H7 (cell line): ENCODE measurements at places on chromosomes 5 and 9. TPM values are rescaled to one million over a fixed set of nuclear protein-coding genes. Genes with fewer than 3 reads are reported as not detected.

Gene SIT1
- total RNA-seq = 0.69 and 2.3 TPM in 2 replicates

GRCh38 chr5:112025757-112026156 lies 268.8 kb upstream of the NREP start:
- no peak for DNase-seq

DNA sequence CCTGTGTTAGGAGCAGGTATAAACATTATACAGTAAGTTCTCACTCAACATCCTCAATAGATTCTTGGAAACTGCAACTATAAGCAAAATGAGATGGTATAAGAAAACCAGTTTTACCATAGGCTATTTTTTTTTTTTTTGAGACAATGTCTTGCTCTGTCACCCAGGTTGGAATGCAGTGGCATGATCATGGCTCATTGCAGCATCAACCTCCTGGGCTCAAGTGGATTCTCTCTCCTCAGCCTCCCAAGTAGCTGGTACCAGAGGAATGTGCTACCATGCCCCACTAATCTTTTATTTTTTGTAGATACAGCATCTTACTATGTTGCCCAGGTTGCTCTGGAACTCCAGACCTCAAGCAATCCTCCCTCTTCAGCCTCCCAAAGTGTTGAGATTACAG lies 50.1 kb upstream of the ADRB2 start:
- DNase-seq = no peak

Gene ADRB2
- 0.17 and 0.18 TPM in 2 replicates for total RNA-seq

- DNase-seq = no peak
Measured at GRCh38 chr9:71719562-71719961, 48.8 kb downstream of the CEMIP2 start.

- DNase-seq = no peak
Measured at GRCh38 chr9:34035656-34036055, 13.0 kb downstream of the UBAP2 start.

Gene TUSC1
- total RNA-seq = not detected in 2 replicates

- DNase-seq = no peak
Measured at GRCh38 chr9:3793971-3794383, 268.2 kb upstream of the RFX3 start.

- no peak for DNase-seq
Measured at GRCh38 chr9:133692364-133692985, 45.7 kb downstream of the SARDH start.

- DNase-seq = no peak
Measured at GRCh38 chr9:9284201-9284600, 1328.6 kb downstream of the PTPRD start.

Gene GLDC
- 66.8 and 76.7 TPM in 2 replicates for total RNA-seq

Gene CMYA5
- 0.80 and 1.00 TPM in 2 replicates for total RNA-seq

Gene GMCL2
- total RNA-seq = not detected in 2 replicates

DNA sequence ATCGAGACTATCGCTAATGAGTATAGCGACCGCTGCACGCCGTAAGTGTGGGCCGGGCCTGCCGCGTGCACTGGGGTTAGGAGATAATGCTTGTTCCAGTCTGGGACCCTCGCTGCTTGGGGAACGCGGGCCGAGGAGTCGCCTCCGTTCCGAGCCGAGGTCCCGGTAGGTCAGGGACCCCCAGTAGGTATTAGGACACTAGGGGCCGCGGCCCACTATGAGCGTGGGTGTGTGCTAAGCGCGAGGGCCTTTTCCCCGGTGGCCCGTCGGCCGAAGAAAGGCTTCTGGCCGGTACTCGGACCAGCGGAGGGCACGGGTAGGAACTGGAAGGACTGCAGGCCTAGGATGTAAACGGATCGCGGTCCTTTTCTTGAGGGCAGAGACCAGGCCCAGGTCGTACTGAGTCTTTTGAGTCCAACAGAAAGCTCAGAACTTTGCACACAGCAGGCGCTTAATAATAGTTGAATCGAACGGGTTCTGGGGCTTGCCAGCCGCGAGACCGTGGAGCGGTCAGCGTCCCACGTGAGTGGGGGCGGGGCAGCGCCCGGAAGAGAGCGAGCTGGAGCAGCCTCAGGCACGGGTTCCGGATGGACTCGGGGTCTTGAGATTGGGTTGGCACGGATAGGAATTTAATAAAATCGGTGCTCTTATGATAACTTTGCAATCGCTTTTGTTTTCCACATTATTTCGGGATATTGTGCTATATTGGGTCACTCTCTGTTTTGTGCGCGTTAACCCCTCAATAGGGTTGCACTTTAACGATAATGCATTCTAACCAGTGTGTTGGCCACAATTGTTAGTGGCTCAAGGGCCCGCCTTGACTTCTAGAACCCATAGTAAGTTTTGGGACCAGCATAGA lies 733 bp downstream of the HSPA4 start:
- peak; percentile 76 for DNase-seq

Gene CTNND2
- 1.0 and 2.9 TPM in 2 replicates for total RNA-seq

- no peak for DNase-seq
Measured at GRCh38 chr5:178582291-178582690, 7.9 kb downstream of the COL23A1 start.

Gene FOXE1
- 0.07 and 0.14 TPM in 2 replicates for total RNA-seq

DNA sequence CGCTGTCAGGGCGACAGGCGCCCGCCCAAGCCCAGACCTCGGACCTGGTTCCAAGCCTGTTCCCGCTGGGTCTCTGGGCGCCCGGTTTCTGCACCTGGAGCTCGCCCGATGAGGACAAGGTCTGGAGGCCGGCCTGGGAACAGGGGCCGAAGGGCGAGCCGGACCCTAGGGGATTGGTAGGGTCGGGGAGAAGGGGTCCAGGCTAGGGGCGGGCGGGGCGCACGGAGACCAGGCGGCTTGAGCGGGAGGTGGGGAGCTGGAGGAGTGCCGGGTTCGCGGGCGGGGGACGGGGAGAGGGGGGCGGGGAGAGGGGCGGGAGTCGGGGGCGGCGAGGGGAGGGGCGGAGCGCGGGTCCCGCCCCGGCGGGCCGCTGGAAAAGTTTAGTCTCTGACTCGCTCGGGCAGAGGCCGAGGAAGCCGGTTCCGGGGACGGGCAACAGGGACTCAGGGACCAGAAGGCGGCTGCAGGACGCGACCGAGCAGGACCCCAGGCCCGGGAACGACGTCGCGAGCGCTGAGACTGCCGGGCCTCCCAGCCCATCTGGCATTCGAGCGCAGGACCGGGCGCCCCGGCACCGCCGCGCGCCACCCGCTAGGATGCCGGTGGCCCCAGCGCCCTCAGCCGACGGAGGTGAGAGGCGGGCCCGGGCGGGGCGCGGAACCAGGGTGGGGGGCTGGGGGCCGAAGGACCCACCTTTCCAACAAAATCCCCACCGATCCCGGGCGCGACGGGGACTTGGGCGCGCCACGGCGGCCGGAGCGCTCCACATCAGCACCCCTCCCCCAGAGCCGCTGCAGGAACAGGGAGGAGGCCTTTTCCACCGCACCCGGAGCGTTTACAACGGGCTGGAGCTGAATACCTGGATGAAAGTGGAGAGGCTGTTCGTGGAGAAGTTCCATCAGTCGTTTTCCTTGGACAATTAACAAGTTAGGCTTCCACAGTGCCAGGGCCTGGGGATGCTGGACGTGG lies at the start of gene S1PR3:
TSS of gene S1PR3 (plus strand) at position 403 of the 969 bp plus-strand sequence. CDS start 9,733 bp downstream, outside the sequence.
- peak; percentile 98 for DNase-seq

- DNase-seq = peak; percentile 95
Measured at GRCh38 chr9:126704892-126705766, 91.4 kb downstream of the LMX1B start.

GRCh38 chr9:14362175-14362574 lies 48.2 kb upstream of the NFIB start:
- no peak for DNase-seq

GRCh38 chr5:161314033-161314432 lies 232.5 kb downstream of the GABRB2 start:
- no peak for DNase-seq

GRCh38 chr5:38650540-38650939 lies 94.1 kb upstream of the LIFR start:
- DNase-seq = peak; percentile 39

DNA sequence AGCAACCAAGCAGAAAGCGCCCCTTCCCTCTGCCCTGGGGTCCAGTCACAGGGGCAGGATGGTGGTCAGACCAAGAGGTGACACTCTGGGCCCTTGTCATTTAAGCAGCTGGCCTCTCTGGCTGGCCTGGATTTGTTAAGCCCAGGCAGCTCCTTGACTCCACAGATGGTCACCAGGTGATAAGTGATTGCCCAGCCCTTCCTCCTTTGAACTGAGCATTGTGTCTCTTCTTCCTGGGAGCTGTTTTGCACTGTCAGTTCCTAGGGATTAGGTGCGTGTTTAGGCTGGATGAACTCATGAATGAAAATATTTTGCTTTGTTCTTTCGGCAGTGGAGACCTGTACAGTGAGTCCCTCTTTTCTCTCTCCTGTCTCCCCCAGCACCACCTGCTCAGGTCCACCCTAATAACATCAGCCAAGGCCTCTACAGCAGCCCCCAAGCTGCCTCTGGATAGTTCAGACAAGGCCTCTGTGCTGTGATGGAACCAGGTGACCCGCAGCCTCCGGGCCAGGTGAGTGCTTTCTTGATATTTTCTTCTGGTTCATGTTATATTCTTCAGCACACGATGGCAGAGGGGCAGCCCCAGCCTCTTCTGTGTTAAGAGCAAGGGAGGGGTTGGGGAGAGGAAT lies 139.7 kb upstream of the PITX1 start:
- no peak for DNase-seq

GRCh38 chr9:22237497-22238363 lies 208.9 kb upstream of the DMRTA1 start:
- DNase-seq = no peak

Gene SOX30
- 0.04 and 0.42 TPM in 2 replicates for total RNA-seq
